ENCODE measurements at places on chromosomes 3 and 15.

GRCh38 chr3:100706365-100706764 is 2.9 kb upstream of the TFG start:
- DNase-seq = no peak

DNA sequence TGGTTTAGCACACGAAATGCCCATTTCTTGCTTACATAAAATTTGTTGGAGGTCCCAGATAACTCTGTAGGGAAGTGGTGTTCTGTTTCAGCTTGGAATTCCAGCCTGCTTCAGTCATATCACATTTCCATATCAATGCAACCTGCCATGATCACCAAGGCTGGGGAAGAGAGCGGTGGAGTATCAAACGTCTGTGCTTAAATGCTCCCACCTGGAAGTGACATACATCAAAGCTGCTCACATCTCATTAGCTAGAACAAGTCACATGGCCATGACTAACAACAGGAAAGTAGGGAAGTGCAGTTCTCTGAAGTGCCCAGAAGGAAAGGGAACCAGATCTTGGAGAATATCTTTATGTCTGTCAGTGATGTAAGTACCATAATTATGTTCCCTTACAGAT is 130.2 kb upstream of the CFAP20DC start:
- no peak for DNase-seq

- DNase-seq = no peak
These were observed 3.7 kb downstream of the TRAK1 start for GRCh38 chr3:42094691-42095391.

DNA sequence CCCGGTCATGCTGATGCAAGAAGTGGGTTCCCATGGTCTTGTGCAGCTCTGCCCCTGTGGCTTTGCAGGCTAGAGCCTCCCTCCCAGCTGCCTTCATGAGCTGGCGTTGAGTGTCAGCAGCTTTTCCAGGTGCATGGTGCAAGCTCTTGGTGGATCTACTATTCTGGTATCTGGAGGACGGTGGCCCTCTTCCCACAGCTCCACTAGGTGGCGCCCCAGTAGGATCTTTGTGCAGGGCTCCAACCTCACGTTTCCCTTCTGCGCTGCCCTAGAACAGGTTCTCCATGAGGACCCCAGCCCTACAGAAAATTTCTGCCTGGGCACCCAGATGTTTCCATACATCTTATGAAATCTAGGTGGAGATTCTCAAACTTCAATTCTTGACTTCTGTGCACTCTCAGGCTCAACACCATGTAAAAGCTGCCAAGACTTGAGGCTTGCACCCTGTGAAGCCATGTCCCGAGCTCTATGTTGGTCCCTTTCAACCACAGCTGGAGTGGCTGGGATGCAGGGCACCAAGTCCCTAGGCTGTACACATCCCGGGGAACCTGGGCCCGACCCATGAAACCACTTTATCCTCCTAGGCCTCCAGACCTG is 238.4 kb upstream of the MDFIC2 start:
- no peak for DNase-seq

DNA sequence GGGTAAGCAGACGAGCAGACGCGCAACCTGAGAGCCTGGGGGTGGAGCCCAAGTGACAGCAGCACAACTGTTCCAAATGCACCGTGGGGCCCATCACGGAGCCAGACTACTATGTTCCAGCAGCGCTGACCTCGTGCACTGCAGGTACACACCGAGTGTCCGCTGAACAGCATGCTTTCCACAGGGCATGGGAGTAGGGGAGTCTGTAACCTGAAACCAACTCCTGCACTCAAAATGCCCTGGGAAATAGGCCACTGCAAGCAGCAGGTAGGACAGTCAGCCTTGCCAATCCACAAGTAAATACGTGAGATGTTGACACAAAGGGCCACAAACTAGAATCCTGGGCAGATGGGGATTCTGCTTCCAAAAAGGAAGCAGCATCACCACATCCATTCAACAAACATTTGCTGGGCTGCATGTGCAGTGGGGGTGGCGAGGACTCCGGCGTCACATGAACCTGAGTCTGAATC is 73.9 kb downstream of the TBC1D2B start:
- DNase-seq = no peak

DNA sequence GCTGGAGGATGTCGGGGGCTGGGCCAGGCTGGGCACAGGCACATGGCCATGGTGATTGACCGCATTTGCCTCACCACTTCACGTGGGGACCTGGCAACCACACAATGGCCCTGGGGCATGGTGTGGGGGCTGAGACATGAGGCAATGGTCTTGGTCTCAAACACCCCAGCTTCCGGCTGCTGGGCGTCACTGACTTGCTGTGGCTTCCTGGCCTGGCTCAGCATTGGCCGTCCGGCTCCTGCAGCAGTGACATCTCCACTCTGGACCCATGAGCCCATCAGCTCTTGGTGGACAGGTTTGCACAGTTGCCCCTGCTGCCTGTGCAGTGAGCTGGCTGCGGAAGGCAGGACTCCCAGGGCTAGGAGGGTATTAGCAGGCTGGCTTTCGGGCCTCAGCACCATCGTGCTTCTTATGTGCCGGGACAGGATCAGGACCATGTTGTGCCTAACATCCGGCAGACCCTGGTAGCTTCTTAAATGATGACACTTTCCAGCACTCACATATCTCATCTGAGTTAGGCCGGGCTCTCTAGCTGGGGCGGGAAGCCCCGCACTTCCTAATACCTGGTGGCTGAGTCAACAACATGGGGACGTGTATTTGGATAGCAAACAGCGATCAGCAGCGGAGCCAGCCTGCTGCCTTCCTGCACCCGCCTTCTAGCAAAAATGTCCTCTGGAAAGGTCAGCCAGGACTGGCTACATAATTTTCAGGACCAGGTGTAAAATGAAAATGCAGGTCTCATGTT is 34.1 kb downstream of the ZNF710 start:
- no peak for DNase-seq

GRCh38 chr3:68771681-68772080 is 160.7 kb downstream of the TAFA4 start:
- DNase-seq = no peak

DNA sequence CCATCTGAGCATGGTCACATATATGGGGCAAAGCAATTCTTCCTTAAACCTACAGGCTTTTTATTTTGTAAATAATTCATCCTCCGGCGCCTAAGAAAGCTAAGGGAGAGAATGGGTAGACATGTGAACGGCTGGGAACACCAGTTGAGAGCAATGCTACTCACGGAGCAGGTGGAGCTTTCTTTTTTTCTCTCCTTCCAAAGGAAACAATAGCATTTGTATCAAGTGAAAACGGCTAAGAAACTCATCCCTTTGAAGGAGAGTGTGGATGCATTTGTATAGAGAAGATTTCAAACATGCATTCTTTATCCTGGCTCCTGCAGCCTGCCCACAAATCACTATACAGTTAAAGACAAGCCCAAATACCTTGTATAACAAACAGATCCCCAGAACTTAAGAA is 637.8 kb downstream of the MAGI1 start:
- DNase-seq = no peak

GRCh38 chr15:94412979-94413746 is 181.8 kb downstream of the MCTP2 start:
- no peak for DNase-seq

GRCh38 chr3:171936191-171936841 is 93.2 kb downstream of the TMEM212 start:
- DNase-seq = no peak

- no peak for DNase-seq
These were observed 196.4 kb upstream of the NANOGP8 start for GRCh38 chr15:35281515-35281914.

- DNase-seq = no peak
These were observed 5.0 kb upstream of the CAND2 start for GRCh38 chr3:12791430-12791829.

- no peak for DNase-seq
These were observed 1.4 kb downstream of the C3orf22 start for GRCh38 chr3:126557415-126557745.

GRCh38 chr3:195421400-195421799 is 21.4 kb downstream of the ACAP2 start:
- no peak for DNase-seq

- no peak for DNase-seq
These were observed 54.0 kb downstream of the PLCH1 start for GRCh38 chr3:155690921-155691320.

DNA sequence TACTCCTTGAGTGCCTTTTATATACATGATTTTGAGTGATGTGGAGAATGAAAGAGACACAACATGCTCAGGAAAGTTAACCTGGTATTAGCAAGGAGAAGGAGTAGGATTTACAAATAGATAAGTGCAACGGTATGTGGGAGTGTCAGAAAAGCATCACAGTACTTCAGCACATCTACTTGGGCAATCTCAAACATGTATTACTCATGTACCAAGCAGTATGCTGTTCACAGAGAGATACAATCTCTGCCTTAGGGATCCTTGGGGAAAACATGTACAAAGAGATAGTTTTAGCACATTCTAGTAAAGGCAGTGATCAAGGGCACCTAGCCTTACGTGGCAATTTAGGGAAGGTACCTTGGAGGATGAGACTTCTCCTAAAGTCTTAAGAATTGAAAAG is 146.5 kb downstream of the FILIP1L start:
- DNase-seq = no peak

DNA sequence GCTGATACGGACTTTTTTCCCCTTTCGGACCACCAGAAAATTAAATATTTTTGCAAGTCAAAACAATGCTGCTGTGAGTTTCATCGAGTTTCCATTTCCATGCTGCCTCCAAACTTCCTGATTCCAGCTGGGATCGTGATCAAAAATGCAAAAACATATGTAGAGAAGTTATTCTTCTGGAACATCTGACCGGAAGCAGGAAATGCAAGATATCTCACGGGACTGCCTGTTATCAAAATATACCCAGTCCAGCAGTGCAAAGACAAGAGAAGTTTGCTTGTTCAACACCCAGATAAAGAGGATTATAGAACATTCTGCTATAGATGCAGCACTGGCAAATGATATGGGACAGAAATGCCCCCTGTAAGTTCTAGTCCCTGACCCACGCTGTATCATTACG is 726.7 kb upstream of the NR2F2 start:
- no peak for DNase-seq

DNA sequence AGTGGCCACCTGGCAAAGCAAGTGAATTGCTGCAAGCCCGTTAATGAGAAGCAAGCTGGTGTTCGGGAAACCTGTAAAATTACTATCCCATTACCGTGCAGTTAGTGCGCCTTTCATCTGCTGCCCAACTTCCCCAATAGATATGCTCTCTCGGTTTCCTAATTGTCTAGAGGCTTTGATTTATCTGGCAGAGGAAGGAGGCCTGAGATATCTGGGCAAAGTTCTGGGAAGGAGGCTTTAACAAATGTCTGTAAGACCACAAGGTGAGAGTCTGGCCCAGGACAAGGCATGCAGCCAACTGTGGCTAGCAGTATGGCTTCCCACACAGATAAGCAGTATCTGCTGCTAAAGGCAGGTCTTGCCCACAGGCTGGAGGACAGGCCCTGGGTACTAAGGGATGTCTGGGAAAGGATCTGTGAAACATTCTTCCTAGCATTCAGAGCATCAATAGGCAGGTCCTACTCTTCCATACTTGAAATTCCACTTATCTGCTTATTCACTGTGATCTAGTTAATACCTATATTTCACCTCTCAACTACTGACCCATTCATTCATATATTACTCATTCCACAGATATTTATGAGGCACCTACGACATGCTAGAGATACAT is 130.0 kb upstream of the SLC2A2 start:
- no peak for DNase-seq

DNA sequence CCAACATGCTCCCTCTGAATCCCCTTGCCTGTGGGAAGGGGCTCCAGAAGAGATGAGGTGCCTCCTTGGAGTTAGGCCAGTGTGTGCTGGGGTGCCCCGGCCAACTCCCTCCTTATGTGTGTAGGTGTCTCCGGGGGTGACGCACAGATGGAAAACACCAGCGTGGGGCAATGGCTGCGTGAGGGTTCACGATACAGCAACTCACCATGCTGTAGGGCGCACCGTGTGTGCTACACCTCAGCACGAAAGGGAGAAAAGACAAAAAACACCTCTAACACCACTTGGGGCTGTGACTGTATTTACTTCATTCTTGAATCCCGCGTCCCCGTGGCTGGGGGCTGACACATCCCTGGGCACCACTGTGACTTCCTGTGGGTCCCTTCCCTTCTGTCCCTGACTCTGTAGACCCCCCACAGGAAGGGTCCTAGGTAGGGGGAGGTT is 1.6 kb upstream of the CALML4 start:
- DNase-seq = no peak

DNA sequence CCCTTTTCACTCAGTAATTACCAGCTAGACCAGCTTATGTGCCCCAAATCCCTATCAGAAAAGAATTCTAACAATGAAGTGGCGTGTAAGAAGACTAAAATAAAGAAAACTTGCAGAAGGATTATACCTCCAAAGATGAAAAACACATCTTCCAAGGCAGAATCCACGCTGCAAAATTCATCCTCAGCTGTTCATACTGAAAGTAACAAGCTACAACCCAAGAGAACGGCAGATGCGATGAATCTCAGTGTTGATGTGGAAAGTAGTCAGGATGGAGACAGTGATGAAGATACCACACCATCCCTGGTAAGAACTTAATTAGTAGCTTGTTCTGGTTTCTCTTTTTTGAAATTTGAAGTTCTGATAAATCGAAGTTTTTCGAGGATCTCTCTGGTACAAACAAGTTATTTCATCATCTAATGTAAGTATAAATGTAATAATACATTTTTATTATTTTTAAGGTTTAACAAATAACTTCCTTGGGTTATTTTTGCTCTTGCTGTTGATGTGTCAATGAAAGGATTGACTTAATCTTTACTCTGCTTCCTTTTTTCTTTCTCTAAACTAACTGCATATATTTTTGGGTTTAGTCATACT is 1.4 kb downstream of the WDR76 start:
- no peak for DNase-seq

DNA sequence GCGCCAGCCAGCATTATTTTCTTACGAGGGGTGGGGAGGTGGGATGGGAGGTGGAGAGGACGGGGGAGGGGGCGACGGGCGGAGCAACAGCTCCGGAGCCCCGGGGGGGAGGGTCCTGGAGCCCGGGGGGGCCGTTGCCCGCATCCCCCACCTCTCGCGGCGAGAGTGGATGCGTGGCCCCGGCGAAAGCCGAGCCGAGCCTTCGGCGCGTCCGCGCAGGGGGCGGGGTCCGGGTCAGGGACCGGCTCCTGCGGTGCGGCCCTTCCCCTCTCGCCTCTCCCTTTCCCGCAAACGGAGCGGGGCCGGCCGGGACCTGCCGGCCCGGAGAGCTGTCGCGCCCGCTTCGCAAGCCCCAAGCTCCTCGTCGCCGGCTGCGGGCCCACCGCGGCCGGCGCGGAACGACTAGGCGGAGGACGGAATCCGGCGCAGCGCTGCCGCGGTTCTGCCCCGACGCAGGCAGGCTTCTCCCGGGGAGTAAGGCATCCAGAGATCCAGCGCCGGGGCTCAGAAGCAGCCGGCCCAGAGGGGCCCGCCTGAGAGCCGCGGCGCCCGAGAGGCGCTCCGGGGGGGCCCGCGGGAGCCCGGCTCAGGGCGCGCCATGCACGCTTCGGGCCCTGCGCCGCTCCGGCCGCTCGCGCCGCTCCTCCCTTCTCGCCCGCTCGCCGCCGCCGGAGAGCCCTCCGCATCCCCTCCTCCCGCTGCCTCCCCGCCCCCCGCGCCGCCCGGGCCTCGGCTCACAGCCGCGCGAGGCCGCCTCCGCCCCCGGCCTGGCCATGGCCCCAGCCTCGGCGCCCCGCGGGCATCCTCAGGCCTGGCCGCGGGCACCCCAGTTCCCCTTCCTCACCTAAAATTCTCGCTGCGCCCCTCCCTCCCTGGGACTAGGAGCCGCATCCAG is 459 bp upstream of the ADCY5 start:
- DNase-seq = no peak

- no peak for DNase-seq
These were observed 10.1 kb upstream of the DCP1A start for GRCh38 chr3:53357458-53357857.

- no peak for DNase-seq
These were observed 163.8 kb upstream of the ATP11B start for GRCh38 chr3:182629521-182629920.

- DNase-seq = no peak
These were observed 102.5 kb downstream of the MYH15 start for GRCh38 chr3:108407886-108408285.

Data from NCI-H524 treated with DMSO at 0.1 percent for 48 hours (cell line).